BE2C (cell line): ENCODE measurements at places on chromosomes 7 and 10.

GRCh38 chr10:62092301-62093030 is 176.2 kb downstream of the RTKN2 start:
- DNase-seq, result no peak

GRCh38 chr7:6614953-6615722 is at the start of gene ZNF853:
Gene ZNF853 (plus strand): TSS chr7:6615610. CDS start chr7:6616175, 565 bp downstream.
- no peak for DNase-seq

DNA sequence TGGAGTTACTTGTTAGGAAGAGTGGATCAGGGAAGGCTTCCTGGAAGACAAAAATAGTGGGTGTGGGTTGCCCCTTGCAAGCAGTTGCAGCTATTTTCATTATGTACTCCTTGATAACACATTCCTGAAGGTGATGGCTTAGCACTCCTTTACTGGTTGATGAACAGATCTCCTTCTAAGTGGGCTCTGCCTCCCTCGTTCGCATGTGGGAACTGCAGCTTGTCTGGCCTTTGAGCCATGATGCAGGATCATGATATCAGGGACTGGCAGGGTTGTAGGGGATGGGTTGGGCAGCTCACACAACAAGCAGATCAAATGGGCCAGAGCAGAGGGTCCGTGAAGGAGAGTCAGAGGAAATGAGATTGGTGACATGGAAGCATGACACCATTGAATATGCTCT is 28.8 kb upstream of the LRRC4 start:
- no peak for DNase-seq

GRCh38 chr10:120014031-120014430 is 121.5 kb downstream of the SEC23IP start:
- DNase-seq, result no peak

DNA sequence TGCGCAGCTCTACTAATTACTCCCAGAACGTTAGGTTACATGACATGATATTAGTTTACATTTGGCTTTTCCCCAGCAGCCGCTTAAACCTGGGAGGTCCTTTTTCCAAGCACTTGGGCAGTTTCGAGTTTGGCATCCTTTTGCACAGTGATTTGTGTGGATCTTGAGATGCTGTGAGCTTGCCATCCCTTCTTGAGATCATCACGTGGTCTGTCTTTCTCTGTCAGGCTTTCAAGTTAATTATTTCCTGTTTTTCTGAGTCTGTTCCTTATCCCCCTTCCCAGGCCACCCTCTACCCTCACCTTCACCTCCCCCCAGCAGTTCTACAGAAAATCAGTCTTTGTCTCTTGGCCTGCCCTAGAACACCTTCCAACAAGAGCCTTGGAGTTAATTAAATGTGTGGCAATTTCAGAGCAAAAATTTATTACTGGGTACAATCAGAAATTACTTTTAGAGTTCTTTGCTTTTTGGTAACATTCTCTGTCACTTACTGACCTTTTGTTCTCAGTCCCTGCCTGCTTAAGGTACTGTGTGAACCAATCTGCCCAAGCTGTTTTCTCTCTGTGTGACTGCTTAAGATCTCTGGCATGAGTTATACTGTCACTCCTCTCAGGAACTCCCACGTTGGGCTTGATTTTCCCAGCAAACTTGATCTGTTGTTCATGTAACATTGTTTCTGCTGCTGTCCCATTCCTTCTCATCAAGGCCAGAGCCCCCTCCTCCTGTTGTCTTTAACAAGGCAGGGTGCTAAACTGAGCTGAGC is 3.1 kb upstream of the SLF2 start:
- no peak for DNase-seq

DNA sequence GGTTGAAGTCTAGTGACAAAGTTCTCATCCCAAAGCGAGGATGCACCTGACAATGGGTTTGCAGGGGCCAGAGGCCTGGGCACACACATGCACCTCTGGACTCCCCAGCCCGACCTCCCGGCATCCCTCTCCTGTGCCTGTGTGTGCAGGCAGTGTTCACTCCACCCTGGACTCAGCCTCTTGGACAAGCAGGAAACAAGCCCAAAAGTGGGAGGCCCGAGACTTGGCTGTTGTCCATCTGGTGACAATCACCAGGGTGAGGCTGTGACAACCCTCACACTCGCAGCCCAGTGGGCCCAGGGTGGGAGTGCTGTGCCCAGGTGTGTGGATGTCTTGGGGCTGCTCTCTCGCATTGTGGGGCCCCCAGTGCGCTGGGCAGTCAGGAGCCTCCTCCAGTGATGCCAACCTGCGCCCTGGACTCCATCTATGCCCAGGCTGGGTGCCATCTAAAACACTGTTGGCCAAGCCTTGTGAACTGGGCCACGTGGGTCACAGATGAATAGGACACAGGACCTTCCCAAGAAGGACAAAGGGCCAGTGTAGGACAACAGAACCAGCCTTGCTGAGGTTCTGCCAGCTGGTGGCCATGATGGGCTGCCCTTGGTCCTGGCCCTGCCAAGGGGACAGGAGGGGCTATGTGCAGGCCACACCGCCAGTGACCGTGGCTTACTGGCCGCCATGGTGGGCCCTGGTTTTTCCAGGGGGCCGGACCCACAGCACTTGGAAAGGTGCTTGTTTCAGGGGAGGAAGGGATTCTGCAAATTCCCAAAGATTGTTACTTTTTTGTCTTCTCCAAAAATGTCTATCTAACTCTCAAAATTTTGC is 144.3 kb downstream of the TCERG1L start:
- no peak for DNase-seq

DNA sequence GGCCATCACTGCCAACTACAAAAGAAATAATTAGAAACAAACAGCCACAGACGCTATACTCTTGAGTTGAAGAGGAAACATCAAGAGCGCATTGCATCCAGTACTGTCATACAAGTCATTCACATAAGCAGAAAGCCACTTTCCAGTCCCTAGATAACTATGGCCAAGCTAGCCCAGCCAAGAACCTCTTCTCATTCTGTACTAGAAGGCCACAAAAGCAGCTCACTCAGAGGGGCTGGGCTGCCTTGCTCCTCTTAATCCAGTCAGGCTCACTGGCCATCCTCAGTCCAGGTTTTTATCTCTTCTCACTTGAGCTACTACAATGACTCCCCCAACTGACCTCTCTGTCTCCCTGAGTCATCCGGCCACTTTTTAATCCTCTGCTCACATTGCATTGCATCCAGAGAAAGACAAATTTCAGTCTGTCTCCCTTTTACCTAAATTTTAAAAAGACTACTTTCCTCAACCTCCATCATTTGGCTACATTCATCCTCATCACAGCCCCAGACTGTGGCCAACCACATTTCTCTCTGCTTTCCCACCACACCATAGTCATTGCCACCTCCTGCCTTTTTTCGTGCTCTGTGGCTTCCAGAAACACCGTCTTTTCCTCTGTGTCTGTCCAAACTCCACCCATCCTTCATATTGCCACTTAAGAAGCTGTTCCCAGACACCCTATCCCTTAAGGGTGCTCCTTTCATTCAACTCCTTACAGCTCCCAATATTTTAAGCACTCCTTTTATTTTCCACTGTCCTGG is 25.0 kb downstream of the PPP1R3C start:
- no peak for DNase-seq

- DNase-seq, result peak; percentile 36
Observed at GRCh38 chr10:17872191-17873091, 63.3 kb downstream of the MRC1 start.

GRCh38 chr7:21966271-21966670 is 20.6 kb upstream of the CDCA7L start:
- no peak for DNase-seq

DNA sequence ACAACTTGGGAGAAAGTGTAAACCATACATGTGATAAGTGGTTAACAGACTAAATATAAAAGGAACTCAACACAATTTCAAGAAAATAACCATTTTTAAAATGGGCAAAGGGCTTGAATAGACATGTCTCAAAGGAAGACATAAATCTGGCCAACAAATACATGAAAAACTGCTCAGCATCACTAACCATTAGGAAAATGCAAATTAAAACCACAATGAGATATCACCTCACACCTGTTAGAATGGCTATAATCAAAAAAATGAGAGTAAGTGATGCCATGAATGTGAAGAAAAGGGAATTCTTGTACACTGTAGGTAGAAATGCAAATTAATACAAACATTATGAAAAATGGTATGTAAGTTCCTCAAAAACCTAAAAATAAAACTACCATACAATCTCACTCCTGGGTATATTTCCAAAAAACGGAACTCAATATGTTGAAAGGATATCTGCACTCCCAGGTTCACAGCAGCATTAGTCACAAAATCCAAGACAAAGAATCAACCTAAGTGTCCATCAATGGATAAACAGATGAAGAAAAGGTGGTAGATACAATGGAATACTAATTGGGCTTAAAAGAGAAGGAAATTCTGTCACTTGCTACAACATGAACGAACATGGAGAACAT is 5.6 kb downstream of the SNX13 start:
- DNase-seq, result no peak

DNA sequence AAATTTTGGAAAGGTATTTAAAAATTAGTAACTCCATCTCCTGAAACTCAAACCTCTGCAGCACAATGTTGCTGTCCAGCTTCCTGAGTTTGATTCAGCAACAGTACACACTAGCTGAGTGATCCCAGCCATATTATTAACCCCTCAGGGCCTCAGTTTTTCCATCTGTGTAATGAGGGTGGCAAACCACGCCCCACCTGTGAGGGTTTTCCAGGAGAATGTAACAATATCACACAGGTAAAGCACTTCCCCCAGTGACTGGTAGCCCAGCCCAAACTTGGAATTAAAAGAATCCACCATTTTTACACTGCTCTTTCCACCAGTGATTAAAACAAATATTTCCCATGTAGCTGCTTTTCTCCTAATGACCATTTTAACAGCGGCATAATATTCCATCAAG is 122.4 kb downstream of the SORBS1 start:
- DNase-seq, result no peak

- no peak for DNase-seq
Observed at GRCh38 chr10:14904316-14904732, 25.7 kb downstream of the SUV39H2 start.

DNA sequence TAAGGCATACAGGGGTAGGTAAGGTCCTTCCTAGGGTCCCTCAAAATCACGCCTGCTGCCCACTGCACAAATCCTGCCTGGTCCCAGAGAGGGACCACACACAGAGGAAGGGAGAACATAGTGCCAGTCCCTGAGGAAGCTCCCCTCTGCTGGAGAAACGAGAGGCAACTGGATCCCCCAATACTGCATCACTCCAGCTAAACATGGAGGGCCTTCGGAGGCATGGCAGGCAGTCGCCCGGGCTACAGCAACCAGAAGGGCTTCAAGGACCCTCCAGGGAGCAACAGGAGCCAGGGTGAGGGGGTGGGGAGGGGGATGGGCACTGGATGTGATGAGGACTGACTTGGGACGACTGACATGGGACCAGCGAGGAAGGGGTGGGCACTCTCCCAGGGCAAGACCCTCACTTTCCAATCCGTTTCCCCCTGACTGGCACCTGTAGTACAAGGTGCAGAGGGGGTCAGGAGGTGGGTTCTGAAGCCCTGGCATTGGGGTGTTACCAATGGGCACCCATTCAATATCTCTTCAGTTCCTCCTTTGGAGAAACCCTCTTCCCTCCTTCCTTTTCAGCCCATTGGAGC is 21.7 kb downstream of the DDIT4 start:
- DNase-seq, result no peak

DNA sequence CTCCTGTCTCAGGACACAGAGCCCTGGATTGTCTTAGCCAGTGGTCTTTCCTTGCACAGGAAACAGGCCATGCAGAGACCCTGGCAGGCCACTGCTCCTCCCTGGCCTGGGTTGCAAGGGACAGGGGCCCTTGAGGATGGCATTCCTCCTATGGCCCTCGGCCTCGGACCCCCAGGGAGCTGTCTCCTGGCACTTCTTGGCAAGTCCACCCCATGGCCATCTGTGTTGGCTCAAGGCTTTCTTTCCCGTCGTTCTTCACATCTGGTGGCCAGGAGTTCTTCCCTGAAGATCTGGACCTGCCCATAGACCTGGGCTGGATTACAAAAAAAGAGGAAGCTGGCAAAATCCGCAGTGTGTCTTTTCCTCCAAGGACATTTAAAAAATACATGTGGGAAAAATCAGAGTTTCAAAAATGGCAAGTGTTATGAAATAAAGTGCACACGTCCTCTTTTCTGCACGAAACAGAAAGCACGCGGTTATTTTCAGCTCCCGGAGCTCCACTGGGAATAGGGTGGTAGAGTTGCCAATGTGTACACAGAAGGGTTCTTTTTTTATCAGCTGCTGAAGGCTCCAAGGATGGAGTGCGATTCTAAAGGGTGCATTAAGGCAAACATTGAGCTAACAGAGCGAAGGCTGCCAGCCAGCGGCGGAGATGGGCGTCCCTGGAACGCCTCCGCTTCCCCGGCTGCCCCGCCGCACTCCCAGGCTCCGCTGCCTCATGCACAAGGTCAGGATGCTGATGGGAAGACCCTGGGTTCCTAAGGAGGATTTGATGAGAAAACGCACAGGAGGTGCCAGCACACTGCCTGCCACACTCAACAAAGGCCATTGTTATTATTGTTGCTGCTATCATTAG is 62.8 kb upstream of the FAM20C start:
- no peak for DNase-seq

DNA sequence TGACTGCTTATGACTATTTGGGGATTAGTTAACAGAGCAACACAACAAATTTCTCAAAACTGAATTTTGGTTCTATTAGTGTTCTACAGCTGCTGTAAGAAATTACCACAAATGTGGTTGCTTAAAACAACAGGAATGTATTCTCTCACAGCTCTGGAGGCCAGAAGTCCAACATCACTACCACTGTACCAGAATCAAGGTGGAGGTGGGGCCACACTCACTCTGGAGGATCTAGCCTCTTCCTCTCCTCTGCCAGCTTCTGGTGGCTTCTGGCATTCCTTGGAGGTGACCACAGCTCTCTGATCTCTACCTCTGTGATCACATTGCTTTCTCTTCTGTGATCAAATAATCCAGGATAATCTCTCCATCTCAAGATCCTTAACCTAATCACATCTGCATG is 194.7 kb upstream of the BMPER start:
- DNase-seq, result no peak

- no peak for DNase-seq
Observed at GRCh38 chr7:30937416-30937815, 25.8 kb downstream of the AQP1 start.

GRCh38 chr7:141671705-141672496 is 30.1 kb downstream of the DENND11 start:
- no peak for DNase-seq

- peak; percentile 60 for DNase-seq
Observed at GRCh38 chr10:110221721-110222261, 14.4 kb downstream of the MXI1 start.

DNA sequence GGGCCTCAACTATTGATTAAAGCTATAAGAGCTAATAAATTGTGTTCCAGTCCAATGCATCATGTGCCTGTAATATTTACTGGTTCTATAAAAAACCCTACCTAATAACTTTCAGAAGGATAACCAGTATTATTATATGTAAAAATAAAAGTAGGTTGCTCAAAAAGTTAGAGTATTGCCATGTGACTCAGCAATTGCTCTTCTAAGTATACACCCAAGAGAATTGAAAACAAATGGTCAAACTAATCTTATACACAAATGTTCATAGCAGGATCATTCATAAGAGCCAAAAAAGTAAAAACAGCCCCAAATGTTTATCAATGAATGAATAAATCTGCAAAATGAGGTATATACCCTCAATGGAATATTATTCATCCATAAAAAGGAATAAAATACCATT is 89.5 kb upstream of the TES start:
- DNase-seq, result no peak

- DNase-seq, result peak; percentile 46
Observed at GRCh38 chr7:47100817-47101435, 481.0 kb downstream of the TNS3 start.
